ENCODE measurements at places on chromosomes 4 and X.

DNA sequence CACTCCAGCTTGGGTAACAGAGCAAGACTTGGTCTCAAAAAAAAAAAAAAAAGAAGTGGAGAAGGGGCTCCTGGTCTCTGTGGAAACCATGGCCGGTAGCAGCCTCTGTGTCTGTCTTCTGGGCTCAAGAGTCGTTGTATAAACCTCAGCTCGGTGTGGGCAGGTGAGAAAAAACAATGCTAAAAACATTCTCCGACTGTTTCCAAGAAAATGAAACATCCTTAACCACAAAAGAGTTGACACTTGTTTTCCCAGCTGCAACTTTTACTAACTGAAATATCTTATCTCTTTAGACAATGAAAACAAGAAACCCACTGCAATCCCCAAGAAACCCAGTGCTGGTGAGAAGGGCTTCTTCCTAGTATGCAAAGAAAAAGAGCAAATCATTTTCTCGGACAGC, 26.2 kb downstream of the CD99 start:
- no peak for DNase-seq

DNA sequence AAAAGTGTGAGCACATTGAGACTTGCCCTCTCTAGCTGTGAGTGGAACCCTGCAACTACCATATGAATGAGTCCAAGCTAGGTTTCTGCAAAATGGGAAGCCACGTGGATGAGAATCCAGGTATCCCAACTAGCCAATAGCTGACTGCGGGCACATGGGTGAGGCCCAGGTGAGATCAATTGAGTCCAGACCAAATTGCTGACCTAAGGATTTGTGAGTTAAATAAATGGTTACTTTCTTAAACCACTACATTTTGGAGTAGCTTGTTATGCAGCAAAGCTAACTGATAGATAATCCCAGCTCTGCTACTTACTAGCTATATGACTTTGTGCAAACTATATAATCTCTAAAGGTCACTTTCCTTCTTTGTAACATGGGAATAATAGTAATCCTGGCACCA, 150.3 kb upstream of the LCORL start:
- no peak for DNase-seq

DNA sequence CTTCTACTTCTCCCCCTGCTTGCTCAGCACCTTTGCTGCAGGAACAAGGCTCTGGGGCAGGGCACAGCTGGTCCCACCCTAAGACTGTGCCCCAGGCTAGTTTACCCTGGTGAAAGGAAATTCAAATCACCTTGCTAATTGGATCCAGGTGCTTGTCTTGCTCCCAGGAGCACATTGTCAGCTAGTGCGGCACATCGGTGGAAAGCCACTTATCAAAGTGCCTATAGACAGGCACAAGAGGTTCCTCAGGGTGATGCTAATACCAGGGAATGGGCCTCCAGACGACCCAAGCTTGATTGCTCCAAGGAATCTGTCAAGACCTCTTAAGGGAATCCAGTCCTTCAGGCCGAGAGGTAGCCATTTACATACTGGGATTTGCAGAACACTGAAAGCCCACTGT, 64.5 kb upstream of the PRPS1 start:
- no peak for DNase-seq

- no peak for DNase-seq
Observed at GRCh38 chr4:185800266-185800945, 11.6 kb downstream of the SORBS2 start.

GRCh38 chr4:24063731-24064130, 173.9 kb upstream of the PPARGC1A start:
- DNase-seq, result no peak

DNA sequence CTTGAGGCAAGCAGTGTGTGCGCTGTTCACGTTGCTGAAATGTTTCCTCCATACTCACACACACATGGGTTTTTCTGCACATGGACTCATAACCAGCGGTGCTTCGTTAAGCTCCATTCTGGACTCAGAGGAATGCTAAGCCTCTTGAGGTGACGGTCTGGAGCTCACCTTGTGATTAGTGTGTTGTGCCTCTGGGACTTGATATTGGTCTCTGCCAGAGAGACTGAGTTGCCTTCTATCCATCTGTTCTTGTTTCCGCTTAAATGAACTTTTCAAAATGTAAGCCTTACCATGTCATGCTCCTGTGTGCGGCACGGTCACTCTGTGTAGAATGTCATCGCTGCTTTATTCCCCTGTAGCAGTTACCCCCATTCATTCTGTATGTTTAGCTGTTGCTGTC, 42.5 kb downstream of the ADD1 start:
- DNase-seq, result no peak

GRCh38 chr4:42277291-42277690, 120.0 kb upstream of the SHISA3 start:
- no peak for DNase-seq

GRCh38 chr4:134539729-134540231, 338.2 kb upstream of the PABPC4L start:
- DNase-seq, result no peak
